Uterus (tissue), 4 donors: ENCODE measurements at places on chromosomes 16 and 17. TPM values are rescaled to one million over a fixed set of nuclear protein-coding genes. Genes with fewer than 3 reads are reported as not detected.

DNA sequence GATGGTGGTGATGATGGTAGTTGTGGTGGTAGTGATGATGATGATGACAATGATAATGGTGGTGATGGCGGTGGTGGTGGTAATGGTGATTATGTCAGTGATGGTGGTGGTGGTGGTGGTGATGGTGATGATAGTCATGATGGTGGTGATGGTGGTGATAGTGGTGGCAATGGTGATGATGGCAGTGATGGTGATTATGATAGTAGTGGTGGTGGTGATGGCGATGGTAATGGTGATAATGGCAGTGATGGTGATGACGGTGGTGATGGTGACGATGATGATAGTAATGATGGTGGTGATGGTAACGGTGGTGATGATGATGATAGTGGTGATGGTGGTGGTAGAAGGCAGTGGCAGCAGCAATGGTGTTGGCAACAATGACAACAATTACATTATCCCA is 55.3 kb downstream of the RBFOX3 start:
- no peak overlapping the region for H3K27ac ChIP-seq
- no peaks in the 10 kb centered on the region for H3K27me3 ChIP-seq
- DNase-seq = no peak
- H3K4me1 ChIP-seq = no peaks in the 10 kb centered on the region

- no peaks in the 10 kb centered on the region for H3K4me1 ChIP-seq
- H3K27me3 ChIP-seq = no peaks in the 10 kb centered on the region
- H3K4me3 ChIP-seq = no peak overlapping the region
- no peak for DNase-seq
- no peak overlapping the region for H3K27ac ChIP-seq
These were observed 539 bp upstream of the KRTAP4-8 start for GRCh38 chr17:41098481-41098880.

CCL1 gene
- total RNA-seq = not detected

ABCC6 gene
- 1.3 TPM for total RNA-seq

- H3K27ac ChIP-seq = no peak overlapping the region
- H3K4me3 ChIP-seq = no peak overlapping the region
- no peak for DNase-seq
- no peaks in the 10 kb centered on the region for H3K36me3 ChIP-seq
These were observed 114.0 kb downstream of the C16orf95 start for GRCh38 chr16:87203060-87203656.

- H3K27ac ChIP-seq = no peak overlapping the region
- H3K4me3 ChIP-seq = no peak overlapping the region
- H3K27me3 ChIP-seq = no peaks in the 10 kb centered on the region
- H3K36me3 ChIP-seq = no peaks in the 10 kb centered on the region
These were observed 6.7 kb upstream of the KSR1 start for GRCh38 chr17:27449541-27449940.

GRCh38 chr17:40953881-40954280 is 12.9 kb downstream of the KRT39 start:
- H3K27me3 ChIP-seq = no peaks in the 10 kb centered on the region
- no peaks in the 10 kb centered on the region for H3K4me1 ChIP-seq
- no peak overlapping the region for H3K27ac ChIP-seq
- H3K36me3 ChIP-seq = no peaks in the 10 kb centered on the region
- no peak overlapping the region for H3K4me3 ChIP-seq

DNA sequence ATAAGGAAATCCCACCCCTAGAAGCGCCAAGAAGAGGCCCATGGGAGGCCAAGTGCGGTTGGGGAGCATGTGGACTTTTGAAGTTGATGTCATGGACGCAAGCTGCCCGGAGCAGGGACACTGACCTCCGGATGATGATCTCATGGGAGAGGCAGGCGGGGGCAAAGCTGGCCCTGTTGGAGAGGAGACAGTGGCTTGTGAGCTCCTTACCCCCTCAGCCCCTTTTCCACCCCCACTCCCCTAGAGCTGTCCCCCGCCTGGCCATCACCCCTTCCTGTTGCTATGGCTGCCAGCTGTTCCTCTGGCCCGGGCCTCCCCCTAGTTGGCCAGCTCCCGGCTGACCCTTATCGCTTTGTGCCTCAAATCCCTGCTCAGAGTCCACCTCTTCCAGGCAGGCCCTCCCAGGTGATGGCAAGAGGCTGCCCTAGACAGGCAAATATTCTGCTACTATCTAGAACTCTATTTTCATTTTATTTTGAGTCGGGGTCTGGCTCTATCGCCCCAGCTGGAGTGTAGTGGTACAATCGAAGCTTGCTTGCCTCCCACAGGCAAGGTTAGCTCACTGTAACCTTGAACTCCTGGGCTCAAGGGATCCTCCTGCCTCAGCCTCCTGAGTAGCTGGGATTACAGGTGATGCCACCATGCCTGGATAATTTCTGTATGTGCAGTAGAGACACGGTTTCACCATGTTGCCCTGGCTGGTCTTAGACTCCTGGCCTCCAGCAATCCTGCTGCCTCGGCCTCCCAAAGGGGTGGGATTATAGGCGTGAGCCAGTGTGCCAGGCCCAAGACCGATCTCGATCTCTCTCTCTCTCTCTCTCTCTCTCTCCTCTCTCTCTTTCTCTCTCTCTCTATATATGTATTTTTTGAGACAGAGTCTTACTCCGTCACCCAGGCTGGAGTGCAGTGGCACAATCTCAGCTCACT is 6.6 kb downstream of the NOTUM start:
- DNase-seq = no peak
- no peak overlapping the region for H3K4me3 ChIP-seq
- H3K36me3 ChIP-seq = no peaks in the 10 kb centered on the region
- H3K27ac ChIP-seq = no peak overlapping the region

DNA sequence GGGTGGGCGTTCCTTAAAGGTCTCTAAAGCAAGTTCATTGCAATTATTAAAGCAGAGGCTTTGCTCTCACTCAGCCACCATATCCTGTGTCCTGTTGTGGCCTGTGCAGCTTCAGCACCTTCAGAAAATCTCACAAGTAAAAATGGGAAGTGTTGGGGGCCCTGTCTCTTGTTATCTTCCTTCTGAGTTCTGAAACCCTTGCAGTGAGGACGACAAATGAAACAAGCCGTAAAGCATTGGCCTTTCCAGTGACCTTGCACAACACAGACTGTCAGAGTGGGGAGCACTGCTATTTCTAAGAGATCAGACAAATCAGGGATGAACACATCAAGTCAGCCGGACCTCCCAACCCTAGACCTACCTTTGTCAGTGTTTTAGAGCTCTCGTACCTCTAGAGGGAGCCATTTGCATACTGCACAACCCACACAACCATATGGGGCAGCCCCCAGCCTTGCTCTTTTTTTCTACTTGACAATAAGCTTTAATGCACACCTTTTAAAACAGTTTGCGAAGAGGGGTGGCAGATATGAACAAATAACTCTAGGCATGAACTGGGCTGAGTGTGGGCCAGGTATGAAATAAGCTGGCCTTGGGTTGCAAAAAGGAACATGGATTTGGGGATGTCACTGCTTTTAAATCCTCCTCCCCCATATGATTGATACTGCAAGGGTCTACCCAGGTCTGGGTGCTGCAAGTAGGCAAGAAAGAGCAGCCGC is 89.8 kb downstream of the KATNIP start:
- H3K27me3 ChIP-seq = no peaks in the 10 kb centered on the region
- H3K4me3 ChIP-seq = no peak overlapping the region
- no peak for DNase-seq

- H3K27ac ChIP-seq = no peak overlapping the region
- H3K4me3 ChIP-seq = no peak overlapping the region
- no peaks in the 10 kb centered on the region for H3K36me3 ChIP-seq
- DNase-seq = no peak
- H3K4me1 ChIP-seq = no peaks in the 10 kb centered on the region
- H3K27me3 ChIP-seq = no peaks in the 10 kb centered on the region
These were observed 50.6 kb downstream of the MGAT5B start for GRCh38 chr17:76918811-76919210.

DNA sequence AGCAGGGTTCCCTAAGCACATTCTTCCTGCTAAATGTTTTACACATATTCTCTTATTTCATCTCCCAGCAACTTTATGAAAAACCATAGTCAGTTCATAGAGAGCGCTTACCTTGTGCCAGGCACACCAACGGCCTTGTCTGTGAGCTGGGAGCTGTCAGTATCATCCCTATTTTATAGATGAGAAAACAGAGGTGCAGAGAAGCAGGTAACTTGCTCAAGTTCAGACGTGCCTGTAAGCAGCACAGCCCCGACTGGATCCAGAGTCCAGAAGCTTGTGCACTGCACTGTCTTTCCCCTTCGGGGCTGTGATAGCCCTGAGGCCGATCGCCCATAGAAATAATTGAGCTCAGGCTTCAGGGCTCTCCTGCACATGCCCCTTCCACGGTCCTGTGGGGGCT is 6.2 kb downstream of the AQP8 start:
- no peaks in the 10 kb centered on the region for H3K27me3 ChIP-seq
- H3K4me3 ChIP-seq = no peak overlapping the region
- H3K4me1 ChIP-seq = no peaks in the 10 kb centered on the region
- H3K27ac ChIP-seq = no peak overlapping the region
- H3K36me3 ChIP-seq = no peaks in the 10 kb centered on the region
- DNase-seq = no peak

GRCh38 chr17:33686171-33686570 is 393.1 kb upstream of the ASIC2 start:
- no peaks in the 10 kb centered on the region for H3K4me1 ChIP-seq
- DNase-seq = no peak
- H3K27ac ChIP-seq = no peak overlapping the region
- H3K4me3 ChIP-seq = no peak overlapping the region
- no peaks in the 10 kb centered on the region for H3K27me3 ChIP-seq

FBXL16 gene
- total RNA-seq = not detected
